ENCODE measurements at places on chromosomes 11 and 22.

GRCh38 chr11:31968461-31969358 is 122.2 kb upstream of the RCN1 start:
- no peak for DNase-seq

DNA sequence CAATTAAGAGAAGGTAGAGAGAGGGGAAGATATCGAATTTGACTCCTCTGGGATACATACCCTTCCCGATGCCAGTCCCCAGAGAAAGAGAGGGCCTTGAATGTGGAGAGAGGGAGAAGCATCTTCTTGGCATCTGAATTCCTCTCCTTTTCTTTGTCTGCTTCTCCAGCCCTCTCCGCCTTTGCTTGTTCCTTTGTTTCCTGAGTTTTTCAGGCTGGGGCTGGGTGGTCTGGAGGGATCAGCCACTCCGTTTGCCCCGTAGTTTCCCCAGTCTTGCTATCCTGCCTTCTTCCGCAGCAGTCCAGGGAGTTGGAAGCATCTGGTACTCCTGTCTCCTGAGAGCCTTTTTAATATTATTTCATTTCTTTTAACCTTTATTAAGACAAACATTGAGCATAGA is 107.1 kb upstream of the CADM1 start:
- DNase-seq: no peak

DNA sequence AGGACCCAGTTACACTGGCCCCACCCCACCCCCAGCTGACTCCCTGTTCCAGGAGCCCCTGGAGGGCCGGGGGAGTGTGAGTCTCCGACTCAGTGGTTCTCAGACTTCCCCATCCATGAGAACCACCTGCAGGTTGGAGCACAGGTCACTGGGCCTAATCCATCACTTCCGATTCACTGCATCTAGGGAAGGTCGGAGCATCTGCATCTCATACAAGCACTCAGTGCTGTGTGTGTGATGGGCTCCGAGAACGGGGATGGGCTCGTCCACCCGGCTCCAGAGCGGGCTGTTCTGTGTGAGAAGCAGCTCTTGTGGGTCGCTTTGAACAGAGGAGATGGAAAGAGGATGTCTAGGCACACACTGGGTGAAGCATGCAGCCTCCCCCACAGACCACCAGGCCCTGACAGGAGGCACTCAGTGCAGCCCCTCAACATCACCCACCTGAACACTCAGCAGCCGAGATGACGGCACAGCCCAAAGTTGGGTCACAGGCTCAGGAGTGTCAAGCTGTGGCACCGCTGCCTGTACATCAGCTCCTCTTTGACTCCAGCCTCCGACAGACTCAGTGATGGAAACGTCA is 541.4 kb downstream of the BRD1 start:
- no peak for DNase-seq

DNA sequence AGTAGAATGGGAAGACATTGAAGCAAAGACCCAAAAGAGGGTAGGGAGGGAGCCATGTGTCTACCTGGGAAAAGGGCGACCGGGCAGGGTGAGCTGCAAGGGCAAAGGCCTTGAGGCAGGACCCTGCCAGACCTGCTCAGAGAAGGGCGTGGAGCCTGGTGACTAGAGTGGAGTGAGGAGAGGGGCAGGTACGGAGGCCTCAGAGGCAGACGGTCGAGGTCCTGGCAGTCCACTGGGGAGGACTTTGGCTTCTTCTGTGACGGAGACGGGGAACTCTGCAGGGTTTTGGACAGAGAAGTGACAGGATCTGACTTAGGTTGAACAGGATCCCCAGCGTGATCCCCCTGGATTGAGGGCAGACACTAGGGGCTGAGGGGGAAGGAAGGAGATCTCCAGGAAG is 12.9 kb downstream of the RIBC2 start:
- no peak for DNase-seq

- DNase-seq: no peak
Observed at GRCh38 chr11:35390737-35391682, 28.3 kb downstream of the SLC1A2 start.

DNA sequence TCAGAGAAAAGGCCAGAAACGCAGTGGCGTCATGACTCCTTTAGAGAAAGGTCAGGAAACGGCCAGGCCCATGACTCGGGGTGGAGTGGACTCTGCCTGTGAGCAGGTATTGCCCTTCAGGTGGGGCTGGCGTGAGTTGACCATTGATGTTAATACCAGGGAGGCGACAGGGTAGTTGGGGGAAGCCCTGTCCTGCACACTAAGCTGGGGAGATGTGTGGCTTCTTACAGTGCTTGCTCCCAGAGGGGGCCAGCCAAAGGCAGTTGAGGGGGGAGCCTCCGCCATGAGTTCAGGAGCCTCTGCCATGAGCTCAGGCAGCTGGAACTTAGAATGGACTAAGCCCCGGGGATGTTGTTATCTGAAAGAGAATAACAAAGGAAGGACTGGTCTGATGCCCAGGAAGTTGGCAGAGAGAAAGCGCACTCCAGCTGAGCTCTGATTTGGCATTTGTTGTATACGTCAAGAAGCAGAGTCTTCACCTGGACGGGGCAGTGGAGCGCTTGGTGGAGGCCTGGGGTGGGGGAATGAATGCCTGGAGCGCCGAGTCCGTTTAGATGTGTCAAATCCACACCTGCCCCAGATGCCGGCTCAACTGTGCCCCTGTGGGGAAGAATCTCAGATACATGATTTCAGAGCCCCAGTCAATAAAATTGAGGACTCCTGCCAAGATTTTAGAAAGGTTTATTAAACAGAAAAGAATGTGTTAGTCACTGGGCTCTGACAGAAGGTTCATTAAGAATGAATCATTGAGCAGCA is 222.5 kb downstream of the TBC1D22A start:
- no peak for DNase-seq

GRCh38 chr11:85316967-85317366 is 310.2 kb downstream of the DLG2 start:
- DNase-seq: no peak

DNA sequence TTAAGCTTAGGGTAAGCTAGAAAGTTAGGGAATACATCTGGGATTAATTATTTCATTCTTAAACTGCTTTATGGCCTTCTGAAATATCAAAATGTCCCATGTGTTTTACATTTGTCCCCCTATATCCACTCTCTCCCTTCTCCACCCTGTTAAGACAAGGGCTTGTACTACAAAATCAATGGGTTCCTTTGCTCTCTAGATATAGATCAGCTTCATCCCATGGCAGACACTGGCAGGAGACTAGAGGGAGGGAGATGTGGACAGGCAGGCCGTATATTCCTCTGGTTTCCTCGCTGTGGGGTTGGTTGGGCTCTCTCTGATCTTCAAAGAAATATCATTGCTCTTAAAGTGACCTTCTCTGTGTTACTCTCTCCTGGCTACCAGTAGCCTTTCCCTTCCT is 1281.0 kb downstream of the LRRC4C start:
- DNase-seq: no peak

All from stimulated activated CD8-positive, alpha-beta memory T cell treated with anti-CD3 and anti-CD28 coated beads, Interleukin-4, amount 100 ng/mL, for 1 hour (primary cell).